Activated CD8-positive, alpha-beta memory T cell treated with anti-CD3 and anti-CD28 coated beads, Interleukin-2, amount 10 ng/mL, durations not matched to agents 7 days and 5 days (primary cell): ENCODE measurements at places on chromosomes 13 and 19.

GRCh38 chr19:53982611-53983010, 8.8 kb upstream of the CACNG6 start:
- no peak for DNase-seq
- peaks cover 10% of the 10 kb centered on the region for H3K4me1 ChIP-seq
- H3K36me3 ChIP-seq, result peaks cover 8% of the 10 kb centered on the region
- no peak overlapping the region for H3K4me3 ChIP-seq
- peaks cover 39% of the 10 kb centered on the region for H3K27me3 ChIP-seq
- H3K27ac ChIP-seq, result no peak overlapping the region

- H3K27me3 ChIP-seq, result peaks cover 8% of the 10 kb centered on the region
- H3K27ac ChIP-seq, result peak within 1 kb of the TSS; percentile 76
- peak within 1 kb of the TSS; percentile 68 for H3K4me3 ChIP-seq
- peaks cover 2% of the 10 kb centered on the region for H3K36me3 ChIP-seq
- DNase-seq, result peak; percentile 91
Measured at GRCh38 chr19:42254850-42255765, at the start of gene ERF. Gene ERF, minus strand, starts transcription at chr19:42255128. Its CDS starts 129 bp downstream, at chr19:42254999.

DNA sequence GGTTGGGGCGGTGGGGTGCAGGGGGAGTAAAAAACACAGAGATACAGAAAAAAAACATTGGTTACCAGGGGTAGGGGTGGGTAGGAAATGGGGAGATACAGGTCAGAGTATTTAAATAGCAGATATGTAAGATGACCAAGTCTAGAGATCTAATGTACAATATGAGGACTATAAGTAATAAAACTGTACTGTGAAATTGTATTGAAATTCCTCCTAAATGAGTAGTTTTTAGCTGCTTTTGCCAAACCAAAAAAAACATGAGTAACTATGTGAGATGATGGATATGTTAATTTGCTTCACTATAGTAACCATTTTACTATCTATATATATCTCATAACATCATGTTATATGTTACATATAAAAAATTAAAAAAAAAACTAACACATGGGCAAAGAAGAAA, 29.6 kb downstream of the VWA8 start:
- DNase-seq, result no peak
- no peak overlapping the region for H3K4me3 ChIP-seq
- peaks cover 19% of the 10 kb centered on the region for H3K4me1 ChIP-seq
- H3K27me3 ChIP-seq, result no peaks in the 10 kb centered on the region
- peaks cover 35% of the 10 kb centered on the region for H3K36me3 ChIP-seq

DNA sequence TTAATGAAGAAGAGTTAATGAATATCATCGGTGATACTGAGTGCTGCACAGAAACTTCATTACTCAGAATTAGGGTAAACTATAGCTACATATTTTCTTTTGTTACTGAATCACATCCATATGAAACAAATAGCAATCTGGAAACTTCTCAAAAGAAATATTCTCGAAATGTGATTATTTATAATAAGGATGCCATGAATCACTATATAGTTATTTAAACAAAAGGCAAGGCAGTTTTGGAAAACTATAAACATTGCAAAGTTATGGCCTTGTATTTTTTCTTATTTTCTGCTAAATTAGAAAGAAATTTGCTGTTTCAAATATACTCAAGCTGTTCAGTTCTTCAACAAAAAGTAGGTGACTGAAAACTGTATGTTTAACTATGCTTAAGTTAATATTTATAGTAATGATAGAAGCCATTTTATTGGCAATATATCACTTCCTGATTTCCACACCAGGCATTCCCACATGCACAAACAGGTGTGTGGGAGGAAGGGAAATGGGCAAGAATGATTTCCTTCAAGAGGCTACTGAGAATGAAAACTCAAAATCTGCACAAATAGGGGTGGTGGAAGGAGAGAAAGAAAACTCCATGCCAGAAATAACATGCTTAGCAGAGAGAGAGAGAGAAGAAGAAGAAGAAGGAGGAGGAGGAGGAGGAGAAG, 74.5 kb upstream of the FRY start:
- no peak overlapping the region for H3K27ac ChIP-seq
- peaks cover 6% of the 10 kb centered on the region for H3K27me3 ChIP-seq
- no peak for DNase-seq

GRCh38 chr19:51346742-51347141, 4.8 kb upstream of the VSIG10L start:
- H3K36me3 ChIP-seq, result peaks cover 23% of the 10 kb centered on the region
- peaks cover 4% of the 10 kb centered on the region for H3K4me1 ChIP-seq
- H3K27me3 ChIP-seq, result peaks cover 4% of the 10 kb centered on the region
- H3K4me3 ChIP-seq, result no peak overlapping the region
- DNase-seq, result no peak
